GM12864 (cell line): ENCODE measurements at places on chromosomes 3 and 15.

DNA sequence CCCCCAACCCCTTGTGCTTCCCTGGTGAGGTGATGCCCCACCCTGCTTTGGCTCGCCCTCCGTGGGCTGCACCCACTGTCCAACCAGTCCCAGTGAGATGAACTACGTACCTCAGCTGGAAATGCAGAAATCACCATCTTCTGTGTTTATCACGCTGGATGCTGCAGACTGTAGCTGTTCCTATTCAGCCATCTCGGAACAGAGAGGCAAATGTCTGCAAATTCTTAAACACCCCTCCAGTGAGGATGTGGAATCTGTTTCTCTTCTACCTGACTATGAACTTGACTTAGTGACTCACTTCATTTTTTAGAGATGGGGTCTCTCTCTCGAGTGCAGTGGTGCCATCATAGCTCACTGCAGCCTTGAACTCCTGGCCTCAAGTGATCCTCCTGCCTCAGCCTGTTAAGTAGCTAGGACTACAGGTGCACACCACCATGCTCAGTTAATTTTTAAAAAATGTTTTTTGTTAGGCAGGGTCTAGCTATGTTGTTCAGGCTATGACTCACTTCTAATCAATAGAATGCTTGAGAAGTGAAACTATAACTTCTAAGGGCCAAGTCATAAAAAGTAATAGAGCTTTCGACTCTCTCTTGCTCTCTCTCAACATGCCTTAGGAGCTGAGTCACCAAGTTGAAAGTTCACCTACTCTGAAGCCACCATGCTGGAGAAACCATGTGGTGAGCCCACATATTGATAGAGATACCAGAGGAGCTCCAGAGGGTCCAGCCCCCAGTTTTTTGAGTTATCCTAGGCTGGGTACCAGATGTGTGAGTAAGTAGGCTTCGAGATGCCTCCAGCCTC, 11.5 kb upstream of the PARP14 start:
- no peak for DNase-seq

DNA sequence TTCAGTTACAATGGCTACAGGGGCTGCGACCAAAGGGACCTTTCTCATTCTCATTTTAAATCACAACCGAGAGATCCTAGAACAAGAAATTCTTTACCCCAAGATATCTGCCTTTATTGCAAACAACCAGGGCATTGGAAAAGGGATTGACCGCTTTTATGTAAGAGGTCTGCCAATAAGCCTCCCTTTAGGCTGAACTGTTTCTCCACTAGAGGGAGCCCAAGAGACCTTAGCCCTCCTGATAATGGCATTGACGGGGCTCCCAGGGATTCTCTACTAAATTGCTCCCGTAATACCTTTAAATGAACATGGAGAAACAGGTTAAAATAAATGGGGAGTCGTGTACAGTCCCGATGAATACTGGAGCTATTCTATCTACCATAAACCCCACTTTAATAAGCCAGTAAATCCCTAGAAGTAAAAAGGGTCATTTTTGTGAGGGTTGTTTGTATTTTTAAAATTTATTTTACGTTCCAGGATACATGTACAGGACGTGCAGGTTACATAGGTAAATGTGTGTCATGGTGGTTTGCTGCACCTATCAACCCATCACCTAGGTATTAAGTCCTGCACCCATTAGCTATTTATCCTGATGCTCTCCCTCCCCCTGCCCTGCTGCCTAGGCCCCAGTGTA, 7.5 kb upstream of the IGSF10 start:
- peak; percentile 30 for DNase-seq

- peak; percentile 89 for DNase-seq
Measured at GRCh38 chr15:90031231-90031791, 30.2 kb downstream of the ZNF710 start.

GRCh38 chr15:94238539-94239118, 7.3 kb downstream of the MCTP2 start:
- DNase-seq = no peak

- no peak for DNase-seq
Measured at GRCh38 chr15:76169018-76169417, 109.2 kb downstream of the TMEM266 start.

- DNase-seq = no peak
Measured at GRCh38 chr3:99313485-99313884, 324.9 kb upstream of the COL8A1 start.

DNA sequence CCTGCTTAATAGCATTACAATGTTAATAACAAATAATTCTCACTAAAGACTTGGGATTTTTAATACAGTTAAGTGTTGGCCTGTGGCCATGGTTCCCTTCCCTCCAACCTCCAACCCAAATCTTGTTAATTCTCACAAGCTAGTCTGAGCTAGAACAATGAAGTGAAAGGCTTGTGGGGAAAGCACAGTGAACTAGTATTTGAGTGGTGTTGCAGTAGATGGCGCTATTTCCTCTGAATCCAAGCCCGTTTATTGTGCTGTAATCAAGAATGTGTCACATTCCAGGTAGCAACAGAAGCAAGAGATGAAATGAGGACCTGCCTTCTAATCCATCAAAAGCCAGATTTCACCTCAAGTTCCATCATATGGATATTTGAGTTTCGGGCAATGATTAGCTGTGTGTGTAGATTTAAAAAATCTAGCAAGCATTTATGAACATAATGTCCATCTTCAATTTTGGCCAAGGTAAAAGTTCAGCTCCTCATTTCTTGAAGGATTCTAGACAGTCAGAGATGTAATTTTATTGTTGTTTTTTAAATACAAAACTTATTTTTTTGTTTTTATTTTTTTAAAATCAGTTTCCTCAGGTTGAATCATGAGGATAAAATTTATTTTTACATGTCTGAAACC, 160.7 kb downstream of the SQOR start:
- DNase-seq = peak; percentile 10

- DNase-seq = no peak
Measured at GRCh38 chr3:68485051-68485450, 447.3 kb downstream of the TAFA4 start.

GRCh38 chr3:102712896-102713295, 278.1 kb downstream of the ZPLD1 start:
- DNase-seq = no peak

DNA sequence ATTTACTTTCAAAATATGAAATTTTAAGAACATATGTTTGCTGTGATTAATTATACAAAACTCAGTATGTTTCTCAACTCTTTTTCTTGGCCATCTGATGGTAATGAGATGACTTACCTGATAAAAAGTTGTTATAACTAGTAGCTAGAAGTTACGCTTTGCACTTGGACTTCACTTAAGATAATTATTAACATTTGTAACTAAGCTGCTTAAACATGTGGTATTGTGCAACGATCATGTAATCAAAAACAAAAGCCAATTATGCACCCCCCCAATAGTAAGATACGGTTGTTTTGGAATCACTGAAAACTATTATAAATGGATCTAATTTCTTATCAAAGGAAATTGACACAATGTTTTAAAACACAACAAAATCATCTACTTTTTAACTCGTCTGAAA, 342.9 kb downstream of the CNTN3 start:
- no peak for DNase-seq

GRCh38 chr15:40554161-40554525, 10.7 kb downstream of the CCDC32 start:
- DNase-seq = no peak

DNA sequence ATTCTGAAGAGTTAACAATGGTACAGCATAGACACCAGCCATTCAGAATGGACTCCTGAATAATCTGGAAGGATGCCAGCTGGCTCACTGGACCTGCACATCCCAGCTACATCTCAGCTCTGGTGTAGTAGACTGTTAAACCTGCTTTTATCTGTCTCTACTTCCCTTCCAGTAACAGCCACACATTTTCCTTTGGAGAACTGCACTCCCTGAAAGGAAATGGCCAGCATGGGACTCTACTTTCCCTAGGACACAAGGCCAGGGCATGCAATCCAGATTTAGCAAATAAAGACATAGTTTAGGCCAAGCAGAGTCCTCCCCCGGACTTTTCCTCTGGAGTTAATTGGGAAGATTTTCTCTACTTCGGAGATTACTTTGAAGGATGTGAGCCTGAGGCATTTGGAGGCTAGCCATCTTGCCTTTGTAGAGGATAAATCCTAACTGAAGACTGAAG, 82.7 kb upstream of the TCF12 start:
- DNase-seq = no peak

DNA sequence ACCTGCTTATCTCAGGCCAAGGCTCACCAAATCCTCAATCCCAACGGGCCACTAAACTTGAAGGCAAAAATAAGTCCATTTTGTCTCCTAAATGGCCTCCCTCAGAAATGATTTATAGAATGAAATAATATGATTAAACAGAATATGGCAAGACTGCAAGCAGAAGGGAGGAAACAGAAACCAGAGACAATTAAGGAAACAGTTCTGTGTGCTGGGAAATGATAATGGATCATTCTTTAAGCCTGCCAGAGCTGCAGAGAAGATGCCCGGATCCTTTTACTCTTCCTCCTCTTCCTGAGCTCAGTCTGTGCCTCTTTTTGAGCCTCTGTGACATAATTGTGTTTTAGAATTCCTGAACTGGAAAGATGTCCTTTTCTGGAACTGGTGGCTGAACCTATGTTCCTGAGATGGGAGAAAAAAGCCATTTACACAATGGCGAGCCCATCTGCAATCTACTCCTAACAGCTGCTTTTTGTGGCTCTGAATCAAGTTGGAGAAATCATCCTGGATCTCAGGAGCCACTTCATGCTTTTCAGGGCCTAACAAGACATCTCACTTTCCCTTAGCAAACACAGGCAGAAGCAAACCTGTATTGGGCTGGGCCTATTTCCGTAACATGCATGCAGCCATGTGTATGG, 2.8 kb upstream of the ABHD2 start:
- DNase-seq = no peak

DNA sequence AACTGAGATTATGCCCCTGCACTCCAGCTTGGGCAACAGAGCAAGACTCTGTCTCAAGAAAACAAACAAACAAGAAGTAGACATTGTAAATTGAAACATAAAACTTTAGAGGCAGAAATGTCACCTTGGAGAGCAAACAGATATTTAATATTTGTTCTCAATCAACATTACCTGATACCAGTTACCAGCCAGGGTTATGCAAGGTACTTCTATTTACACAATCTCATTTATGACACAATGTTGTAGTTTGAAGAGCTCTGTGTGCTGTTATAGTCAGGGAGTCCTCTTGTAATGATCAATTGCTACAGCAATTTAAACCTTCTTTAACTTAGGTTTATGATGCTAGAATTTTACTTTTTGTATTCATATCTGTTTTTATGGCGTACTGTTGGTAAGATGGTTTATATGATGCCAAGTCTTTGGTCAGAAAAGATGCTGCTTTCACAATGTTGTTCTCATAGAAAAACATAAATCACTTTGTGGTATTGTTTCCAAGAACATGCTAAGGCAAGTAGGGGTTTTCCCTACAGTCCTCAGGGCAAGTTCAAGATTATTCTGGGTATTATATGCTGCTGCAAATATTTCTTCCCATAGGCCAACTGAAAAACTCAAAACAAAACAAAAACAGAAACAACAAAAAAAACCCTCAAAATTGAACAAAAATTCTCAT, 173.5 kb downstream of the TNIK start:
- DNase-seq = peak; percentile 70

DNA sequence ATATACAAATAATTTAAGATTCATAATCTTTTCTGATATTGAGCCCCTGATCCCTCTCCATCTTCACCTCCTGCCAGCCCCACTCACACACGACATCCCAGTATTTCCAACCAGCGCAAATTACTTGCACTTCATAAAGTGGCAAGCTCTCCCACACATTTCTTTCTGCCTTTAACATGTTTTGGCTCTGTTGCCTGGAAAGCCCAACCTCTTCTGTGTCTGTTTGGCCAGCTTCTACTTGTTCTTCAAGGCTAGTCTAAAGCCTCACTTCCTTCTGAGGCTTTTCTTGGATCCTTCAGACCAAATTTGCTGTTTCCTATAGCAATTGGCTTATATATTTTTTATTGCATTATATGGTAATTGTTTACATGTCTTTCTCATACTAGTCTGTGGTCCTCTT, 5.1 kb upstream of the TM6SF1 start:
- no peak for DNase-seq

- DNase-seq = no peak
Measured at GRCh38 chr3:169661361-169662131, 2.0 kb downstream of the MECOM start.

- no peak for DNase-seq
Measured at GRCh38 chr3:143700431-143700975, 147.8 kb downstream of the SLC9A9 start.

DNA sequence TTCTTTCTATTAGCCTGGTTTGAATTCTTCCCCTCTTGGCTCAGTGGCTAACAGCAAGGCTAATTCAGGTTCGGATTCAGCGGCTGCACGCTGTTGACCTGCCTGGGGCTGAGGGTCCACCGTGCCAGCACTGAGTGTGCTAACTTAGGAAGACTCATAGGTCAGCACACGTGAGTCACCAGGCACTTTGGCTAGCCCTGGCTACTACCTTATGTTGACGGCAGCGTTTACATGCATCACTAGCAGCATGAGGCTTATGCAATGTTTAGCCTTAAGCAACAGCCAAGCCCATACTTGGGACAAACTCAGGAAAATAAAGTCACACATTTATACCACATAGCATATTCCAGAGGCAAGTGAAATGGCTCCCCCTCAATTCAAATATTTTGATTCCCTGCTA, 137.7 kb downstream of the RAB11A start:
- no peak for DNase-seq

- DNase-seq = no peak
Measured at GRCh38 chr15:64622410-64623260, 152.8 kb downstream of the RBPMS2 start.

GRCh38 chr3:69129531-69129930, 7.1 kb upstream of the LMOD3 start:
- DNase-seq = no peak

- DNase-seq = no peak
Measured at GRCh38 chr15:39594446-39595337, 13.8 kb downstream of the THBS1 start.

DNA sequence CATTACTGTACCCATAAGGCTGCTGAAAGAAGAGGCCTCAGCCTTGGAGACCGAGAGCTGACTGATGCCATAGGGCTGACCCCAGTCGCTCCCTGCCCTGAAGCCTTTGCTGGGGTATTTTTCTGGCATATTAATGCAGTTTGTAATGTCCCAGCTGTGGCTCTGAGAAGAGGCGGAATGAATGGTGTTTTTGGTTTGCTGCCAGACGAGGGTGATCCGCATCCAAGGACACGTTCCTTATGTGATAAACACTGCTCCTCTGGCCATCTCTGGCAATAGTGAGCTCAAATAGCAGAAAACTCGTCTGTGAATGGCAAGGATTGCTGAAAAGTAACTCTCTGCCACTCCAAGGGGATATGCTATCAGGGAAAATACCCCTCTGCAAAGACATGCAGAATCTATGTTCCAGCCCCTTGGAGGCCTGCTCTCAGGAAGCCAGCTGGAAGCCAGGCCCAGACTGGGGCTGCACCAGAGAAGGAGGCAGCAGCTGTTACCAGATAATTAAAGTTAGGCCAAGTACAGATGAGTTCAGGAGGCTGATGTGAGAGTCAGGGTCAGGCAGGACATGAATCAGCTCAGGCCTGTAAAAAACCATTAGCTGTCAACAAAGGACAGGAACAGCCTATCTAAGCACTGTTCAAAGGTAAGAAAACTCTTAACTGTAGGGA, 28.9 kb upstream of the KLHL6 start:
- DNase-seq = no peak

DNA sequence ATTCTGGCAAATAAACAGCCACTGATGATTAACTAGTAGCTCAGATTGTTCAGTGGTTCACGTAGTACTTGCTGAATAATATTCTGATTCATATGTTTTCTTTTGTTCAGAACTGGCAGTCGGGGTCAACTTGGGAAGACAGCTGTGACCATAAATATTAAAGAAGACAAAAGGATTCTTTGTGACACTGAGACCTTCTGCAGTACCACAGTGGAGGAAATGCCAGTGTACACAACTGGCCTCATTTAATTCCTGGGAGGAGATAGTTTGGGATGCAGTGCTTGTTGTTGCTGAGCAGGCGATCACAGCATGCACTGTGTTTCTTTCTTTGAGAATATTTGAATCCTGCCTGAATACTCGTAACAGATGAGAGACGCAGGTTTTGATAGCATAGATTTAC, 26.7 kb upstream of the MCF2L2 start:
- DNase-seq = no peak
